ENCODE measurements at places on chromosomes 11 and 22. TPM values are rescaled to one million over a fixed set of nuclear protein-coding genes. Genes with fewer than 3 reads are reported as not detected.

The OR8I2 gene
- total RNA-seq: not detected

The RPS13 gene
- 1,120 TPM for total RNA-seq

DNA sequence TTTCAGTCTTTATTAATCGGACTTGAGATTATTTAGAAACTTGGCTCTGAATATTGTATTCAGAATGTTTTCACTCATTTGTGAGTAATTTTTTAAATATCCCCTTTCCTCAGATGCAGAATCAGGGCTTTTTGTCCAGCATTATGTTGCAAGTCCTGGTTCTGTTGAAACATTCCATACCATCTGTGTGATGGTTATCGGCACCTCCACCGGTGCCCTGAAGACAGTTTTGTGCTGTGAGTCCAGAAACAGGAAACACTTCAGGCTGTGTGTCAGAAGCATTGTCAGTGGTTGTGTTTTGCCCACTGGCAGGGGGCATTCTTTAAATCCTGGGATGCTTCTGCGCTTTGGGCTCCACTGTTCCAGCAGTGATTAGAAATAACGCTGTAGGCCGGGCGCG lies 20.4 kb downstream of the CDPF1 start:
- no peaks in the 10 kb centered on the region for H3K4me1 ChIP-seq
- H3K27ac ChIP-seq: no peak overlapping the region
- H3K36me3 ChIP-seq: peaks cover 3% of the 10 kb centered on the region
- no peak for DNase-seq
- no peaks in the 10 kb centered on the region for H3K27me3 ChIP-seq

DNA sequence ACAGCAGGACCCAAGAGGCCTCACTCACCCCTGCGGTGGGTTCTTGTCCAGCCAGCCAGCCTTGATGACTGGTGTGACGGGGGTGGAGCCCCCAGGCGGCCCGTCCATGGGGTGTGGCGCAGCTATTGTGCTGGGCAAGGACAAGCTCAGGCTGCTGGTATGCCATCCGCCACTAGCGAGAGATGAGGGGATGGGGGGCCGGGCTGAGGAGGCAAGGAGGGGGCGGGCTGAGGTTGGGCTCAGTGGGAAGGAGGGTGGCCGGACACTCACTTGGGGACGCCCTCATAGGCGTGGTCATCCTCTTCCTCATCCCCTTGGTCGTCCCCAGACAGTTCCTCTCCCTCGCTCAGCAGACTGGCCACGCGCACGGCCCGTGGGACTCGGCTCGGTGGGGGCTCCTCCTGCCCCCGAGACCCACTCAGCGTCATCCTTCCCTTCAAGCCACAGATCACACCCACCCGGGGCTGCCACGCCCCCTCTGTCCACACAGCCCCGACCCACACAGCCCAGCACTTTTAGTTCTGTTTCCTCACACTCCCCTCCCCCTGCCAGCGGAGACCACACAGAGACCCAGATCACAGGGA lies 38.0 kb upstream of the PDE2A start:
- peaks cover 80% of the 10 kb centered on the region for H3K36me3 ChIP-seq
- no peaks in the 10 kb centered on the region for H3K27me3 ChIP-seq

DNA sequence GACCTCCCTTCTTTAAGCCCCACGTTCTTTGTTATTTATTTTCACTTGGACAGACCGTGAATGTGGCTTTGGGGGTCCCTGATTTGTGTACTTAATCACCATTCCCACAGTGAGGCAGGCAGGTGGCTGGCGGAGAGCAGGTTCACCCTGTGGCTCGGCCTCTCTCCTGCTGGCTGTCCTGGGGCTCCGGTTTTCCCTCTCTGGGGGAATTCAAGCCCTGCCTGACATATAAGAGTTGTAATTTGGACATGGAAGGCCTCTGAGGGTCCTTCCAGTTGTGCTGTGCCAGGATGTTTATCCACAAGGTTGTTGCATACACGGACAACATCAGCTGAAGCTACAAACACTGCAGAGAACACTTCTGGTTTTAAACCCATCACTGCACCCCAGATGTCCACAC lies 824.5 kb downstream of the TBC1D22A start:
- no peaks in the 10 kb centered on the region for H3K36me3 ChIP-seq
- no peaks in the 10 kb centered on the region for H3K4me1 ChIP-seq
- no peak for DNase-seq
- no peak overlapping the region for H3K4me3 ChIP-seq
- no peak overlapping the region for H3K27ac ChIP-seq

The UBQLNL gene
- 0.32 TPM for total RNA-seq

GRCh38 chr22:36027935-36028645 lies 534 bp downstream of the RBFOX2 start:
- no peaks in the 10 kb centered on the region for H3K36me3 ChIP-seq
- peaks cover 15% of the 10 kb centered on the region for H3K4me1 ChIP-seq

DNA sequence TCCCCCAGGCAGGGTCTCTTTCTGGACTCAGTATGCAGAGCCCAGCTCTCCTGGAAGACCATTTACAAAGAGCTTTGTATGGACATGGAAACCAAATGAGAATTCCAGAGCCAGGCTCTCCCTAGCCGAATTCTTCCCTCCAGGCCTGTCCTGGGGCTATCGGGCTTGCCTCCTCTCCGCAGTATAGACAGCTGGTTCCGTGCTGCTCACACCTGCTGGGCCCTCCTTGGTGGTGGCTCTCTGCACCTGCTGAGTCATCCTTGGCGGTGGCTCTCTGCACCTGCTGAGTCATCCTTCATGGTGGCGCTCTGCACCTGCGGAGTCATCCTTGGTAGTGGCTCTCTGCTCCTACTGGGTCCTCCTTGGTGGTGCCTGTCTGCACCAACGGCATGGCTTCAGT lies 743.5 kb downstream of the BRD1 start:
- no peaks in the 10 kb centered on the region for H3K36me3 ChIP-seq
- no peaks in the 10 kb centered on the region for H3K27me3 ChIP-seq
- H3K27ac ChIP-seq: no peak overlapping the region
- no peak overlapping the region for H3K4me3 ChIP-seq

DNA sequence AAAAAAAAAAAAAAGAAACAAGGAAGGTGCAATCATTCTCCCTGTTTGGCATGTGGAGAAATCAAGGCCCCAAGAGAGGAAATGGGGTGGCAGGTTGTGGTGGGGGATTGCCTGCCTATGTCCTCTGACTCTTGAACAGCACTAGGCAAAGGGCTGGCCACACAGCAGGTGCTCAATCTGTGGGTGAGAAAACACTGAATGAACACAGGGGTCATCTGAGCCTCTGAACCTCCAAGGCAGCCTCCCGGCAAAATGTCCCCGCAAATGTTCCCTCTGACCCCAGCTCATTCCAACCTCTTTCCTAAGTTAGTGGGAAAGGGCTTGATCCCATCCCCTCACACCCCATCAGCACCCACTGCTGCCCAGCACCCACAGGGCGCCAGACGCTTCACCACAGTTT lies 4.6 kb downstream of the PLA2G6 start:
- H3K36me3 ChIP-seq: no peaks in the 10 kb centered on the region
- no peak overlapping the region for H3K4me3 ChIP-seq
- no peak for DNase-seq
- no peak overlapping the region for H3K27ac ChIP-seq
- no peaks in the 10 kb centered on the region for H3K27me3 ChIP-seq

- no peaks in the 10 kb centered on the region for H3K27me3 ChIP-seq
- no peak overlapping the region for H3K4me3 ChIP-seq
- no peak overlapping the region for H3K27ac ChIP-seq
- H3K36me3 ChIP-seq: no peaks in the 10 kb centered on the region
- no peak for DNase-seq
These were observed 61.0 kb upstream of the PLET1 start for GRCh38 chr11:112321501-112322172.

The PGR gene
- total RNA-seq: not detected

GRCh38 chr22:45516163-45516562 lies 13.5 kb downstream of the FBLN1 start:
- H3K36me3 ChIP-seq: no peaks in the 10 kb centered on the region
- DNase-seq: no peak
- no peaks in the 10 kb centered on the region for H3K27me3 ChIP-seq
- H3K27ac ChIP-seq: no peak overlapping the region
- H3K4me3 ChIP-seq: no peak overlapping the region

DNA sequence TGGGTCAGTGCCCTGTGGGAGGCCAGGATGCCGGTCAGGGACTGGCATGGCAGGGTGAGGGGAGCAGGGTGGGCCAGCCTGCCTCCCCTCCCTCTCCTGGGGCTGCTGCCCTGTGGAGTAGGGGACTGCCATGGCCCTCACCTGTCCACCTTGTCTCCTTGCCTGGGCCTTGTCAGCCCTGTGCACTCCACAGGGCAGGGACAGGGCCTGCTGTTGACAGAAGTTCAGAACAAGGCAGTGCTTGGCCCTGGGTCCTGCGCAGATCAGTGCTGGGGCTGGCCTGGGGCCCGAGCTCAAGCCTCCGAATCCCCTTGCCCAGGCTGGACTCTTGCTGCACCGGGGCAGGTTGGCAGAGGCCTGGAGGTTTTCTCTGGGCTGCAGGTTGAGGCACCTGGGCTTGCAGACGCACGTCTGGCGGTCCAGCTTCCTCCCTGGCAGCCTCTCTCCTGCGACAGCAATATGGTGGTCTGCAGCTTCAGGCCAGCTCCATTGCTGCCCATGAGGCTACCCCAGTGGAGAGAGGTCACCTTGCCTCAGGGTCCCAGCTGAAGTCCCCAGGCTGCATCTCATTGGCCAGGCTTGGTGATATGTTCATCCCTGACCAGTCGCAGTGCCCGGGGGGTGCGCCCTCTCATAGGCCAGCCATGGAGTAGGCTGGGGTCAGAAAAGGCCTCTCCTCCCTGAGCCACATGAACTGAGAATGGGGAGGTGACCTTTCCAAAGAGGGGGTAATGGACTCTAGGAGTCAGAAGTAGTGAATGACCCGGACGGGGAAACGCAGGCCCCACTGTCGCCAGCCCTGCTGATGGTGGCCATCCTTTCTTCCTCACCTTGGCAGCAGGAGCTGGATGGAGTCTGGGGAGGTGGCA lies 21.5 kb upstream of the CHKA start:
- H3K4me1 ChIP-seq: peaks cover 8% of the 10 kb centered on the region
- DNase-seq: no peak
- H3K27ac ChIP-seq: no peak overlapping the region
- H3K4me3 ChIP-seq: no peak overlapping the region

GRCh38 chr11:74766905-74767304 lies 18.3 kb downstream of the RNF169 start:
- no peak for DNase-seq
- no peak overlapping the region for H3K4me3 ChIP-seq
- no peaks in the 10 kb centered on the region for H3K27me3 ChIP-seq

GRCh38 chr11:67584881-67585873 lies 1.6 kb downstream of the GSTP1 start:
- no peaks in the 10 kb centered on the region for H3K27me3 ChIP-seq
- H3K4me1 ChIP-seq: peaks cover 14% of the 10 kb centered on the region
- H3K36me3 ChIP-seq: no peaks in the 10 kb centered on the region
- peak overlapping the region; percentile 79 for H3K27ac ChIP-seq
- H3K4me3 ChIP-seq: no peak overlapping the region

All from CD4-positive, CD25-positive, alpha-beta regulatory T cell (primary cell).